Progenitor cell of endocrine pancreas (in vitro differentiated cells): ENCODE measurements at places on chromosomes 7 and 10. TPM values are rescaled to one million over a fixed set of nuclear protein-coding genes. Genes with fewer than 3 reads are reported as not detected.

DNA sequence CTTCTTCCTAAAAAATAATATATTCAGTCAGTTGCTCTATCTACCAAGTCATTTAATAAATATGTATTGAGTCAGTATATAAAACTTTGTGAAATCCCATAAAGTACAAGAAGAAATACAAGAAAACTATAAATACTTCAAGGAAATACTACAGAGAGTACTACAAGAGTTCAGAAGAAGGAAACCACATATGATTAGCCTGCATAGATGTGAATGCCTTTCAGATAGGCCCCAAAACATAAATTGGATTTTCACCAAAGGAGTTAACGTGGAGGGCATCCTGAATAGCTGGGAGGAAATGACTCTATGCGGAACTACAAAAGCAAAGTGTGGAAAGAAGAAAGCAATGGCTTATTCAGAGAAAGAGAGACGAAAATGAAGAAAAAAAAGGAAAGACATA, 120.1 kb downstream of the LRRN3 start:
- DNase-seq, result no peak

DNA sequence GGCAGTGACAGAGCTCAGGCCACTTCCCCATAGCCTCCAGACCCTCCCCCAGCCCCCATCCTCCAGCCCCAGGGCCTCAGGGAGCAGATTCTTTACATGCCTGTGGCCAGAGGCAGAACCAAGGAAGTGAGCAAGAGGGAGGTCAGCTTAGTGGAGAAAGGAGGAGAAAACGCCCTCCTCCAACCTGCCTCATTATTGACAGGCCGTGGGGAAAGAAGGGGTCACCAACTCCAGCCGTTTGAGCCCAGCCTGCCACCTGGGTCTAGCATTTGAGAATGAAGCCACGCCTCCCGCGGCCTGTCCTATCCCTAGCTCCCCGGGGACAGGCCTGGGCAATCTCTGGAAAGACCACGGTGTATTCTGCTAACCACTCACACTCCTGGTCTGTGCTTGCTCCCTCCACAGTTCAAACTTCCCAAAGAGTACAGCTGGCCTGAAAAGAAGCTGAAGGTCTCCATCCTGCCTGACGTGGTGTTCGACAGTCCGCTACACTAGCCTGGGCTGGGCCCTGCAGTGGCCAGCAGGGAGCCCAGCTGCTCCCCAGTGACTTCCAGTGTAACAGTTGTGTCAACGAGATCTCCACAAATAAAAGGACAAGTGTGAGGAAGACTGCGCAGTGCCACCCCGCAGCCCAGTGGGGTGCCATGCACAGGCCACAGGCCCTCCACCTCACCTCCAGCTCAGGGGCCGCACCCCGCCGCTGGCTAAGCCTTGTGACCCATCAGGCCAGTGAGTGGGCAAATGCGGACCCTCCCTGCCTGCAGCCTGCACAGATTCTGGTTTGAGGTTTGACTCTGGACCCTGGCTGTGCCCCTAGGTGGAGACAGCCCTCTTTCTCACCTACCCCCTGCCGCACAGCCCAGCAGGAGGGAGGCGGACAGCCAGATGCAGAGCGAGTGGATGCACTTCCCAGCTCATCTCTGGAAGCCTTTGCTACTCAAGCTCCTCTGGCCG, 14.3 kb upstream of the TRIM8 start:
- DNase-seq, result no peak

- no peak for DNase-seq
These were observed 229.7 kb upstream of the PFKP start for GRCh38 chr10:2837674-2838073.

DNA sequence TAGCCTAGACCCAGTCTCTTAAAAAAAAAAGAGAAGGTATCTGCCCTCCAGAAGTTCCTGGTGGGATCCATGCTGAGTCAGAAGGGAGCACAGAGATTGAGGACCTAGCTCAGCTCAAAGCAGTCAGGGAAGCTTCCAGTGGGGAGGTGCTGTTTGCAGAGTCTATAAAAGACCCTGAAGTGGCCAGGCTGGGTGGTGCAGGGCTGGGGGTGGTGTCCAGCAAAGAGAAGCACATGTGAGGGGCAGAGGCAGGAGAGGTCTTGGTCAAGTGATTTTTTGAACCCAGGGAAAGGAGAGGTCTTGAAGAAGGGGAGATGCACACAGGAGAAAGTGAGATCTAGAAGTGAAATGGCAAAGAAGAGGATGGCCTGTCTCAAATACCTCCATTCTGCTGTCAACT, 130.4 kb upstream of the PODXL start:
- DNase-seq, result no peak

DNA sequence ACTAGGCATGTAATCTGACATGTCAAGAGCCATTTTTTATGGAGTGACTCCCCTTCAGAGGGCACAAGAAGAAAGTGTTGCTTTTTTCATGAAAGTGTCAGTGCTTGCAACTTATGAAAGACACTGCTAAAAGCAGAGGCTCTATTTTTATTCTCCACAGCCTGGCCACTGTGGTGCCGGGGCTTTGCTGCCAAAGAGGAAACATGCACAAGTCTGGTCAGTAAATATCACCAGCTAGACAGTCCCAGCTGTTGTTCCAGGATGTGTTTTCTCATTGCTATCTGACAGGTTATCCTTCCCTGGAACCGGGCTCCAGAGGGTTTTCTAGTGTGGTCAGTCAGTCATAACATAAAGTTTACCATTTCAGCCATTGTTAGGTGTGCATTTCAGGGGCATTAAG, 180.7 kb upstream of the PITRM1 start:
- DNase-seq, result no peak

DNA sequence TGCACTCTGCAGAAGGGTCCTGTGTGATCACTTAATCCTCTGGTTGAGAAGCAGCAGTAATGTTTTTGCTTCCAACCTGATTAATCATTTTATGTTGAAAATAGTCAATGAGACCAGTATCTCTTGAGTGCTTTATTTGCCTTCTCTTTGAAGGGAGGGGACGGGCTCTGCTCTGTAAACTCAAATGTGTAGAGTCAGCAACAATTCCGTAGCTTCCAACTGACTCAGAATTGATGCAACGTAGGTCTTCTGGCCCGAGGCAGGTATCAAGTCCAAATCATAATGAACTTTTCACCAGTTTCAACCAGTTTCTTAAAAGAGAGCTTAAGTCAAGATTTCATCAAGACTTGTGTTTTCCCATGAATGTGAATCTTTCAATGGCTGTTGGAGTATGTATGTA, 26.3 kb downstream of the GUSB start:
- no peak for DNase-seq

DNA sequence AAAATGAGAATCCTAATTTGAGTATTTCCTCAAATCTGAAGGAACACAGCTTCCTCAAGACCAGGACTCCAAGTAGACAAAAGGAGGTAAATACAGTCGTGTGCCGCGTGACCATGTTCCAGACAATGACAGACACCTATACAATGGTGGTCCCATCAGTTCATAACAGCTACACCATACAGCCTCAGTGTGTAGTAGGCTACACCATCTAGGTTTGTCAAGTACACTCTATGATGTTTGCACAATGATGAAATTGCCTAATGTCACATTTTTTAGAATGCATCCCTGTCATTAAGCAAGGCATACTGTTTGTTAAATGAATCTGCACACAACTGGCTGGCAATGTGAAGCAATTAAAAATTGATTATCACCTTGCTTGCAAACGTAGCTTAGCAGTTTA, 107.9 kb downstream of the PROSER2 start:
- no peak for DNase-seq

GRCh38 chr10:24415455-24416125, 206.7 kb downstream of the KIAA1217 start:
- DNase-seq, result no peak

DNA sequence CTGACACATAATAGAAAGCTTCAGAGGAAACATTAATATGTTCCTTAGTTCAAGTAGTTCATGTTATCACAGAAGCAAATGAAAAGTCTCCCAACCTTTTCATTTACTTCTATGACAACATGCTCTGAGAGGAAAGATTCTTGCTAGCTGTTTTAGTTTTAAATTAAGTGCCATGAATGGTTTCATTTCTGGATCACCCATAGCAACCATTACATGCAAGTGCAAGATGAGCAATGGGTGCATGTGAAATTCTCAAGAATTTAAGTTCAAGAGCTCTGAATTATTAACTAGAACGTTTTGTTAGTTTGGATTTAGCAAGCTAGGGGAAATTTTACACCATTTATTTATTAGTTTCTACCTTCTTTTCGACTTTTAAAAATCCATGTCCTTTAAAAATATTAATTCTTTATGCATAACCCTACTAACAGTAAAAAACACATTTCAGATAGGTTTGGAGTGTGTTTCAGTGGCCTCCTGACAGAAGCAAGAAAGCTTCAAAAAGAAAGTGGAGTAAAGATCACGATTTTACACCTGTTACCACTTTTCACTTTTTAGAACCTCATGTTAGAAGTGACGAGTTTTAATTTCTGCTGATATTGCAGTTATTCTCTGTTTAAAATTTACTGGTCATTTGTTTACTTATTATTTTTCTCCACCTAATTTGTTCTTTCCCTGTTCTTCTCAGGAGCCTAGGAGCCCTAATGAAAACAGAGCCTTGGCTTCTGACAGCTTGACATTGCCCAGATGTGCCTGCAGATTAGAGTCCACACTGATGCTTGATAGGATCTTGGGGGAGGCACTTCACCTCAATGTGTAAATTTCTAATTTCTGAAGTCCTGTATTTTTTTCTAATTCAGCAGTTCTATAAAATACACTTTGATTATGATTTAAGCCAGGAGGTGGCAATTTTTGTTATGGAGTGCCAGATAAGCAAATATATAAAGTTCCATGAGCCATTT, 995.3 kb upstream of the PHF14 start:
- no peak for DNase-seq

GRCh38 chr10:3882855-3883254, 97.8 kb upstream of the KLF6 start:
- DNase-seq, result no peak

DNA sequence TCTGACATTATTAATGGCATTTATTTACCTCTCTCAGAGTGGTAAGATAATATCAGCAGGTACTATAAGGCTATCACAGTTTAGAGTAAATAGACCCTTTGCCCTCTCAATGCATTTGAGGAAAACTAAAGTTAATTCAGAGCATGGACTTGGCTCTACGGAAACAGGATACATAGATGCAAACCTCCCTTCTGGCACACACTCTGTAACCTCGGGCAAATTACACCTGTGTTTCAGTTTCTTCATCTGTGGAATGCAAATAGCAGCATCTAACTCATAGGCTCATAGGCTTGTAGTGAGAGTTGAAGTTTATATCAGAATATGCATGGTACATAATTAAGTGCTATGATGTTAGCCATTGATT, 5.6 kb downstream of the RAPGEF5 start:
- no peak for DNase-seq

GRCh38 chr10:16717622-16718395, 99.4 kb downstream of the RSU1 start:
- no peak for DNase-seq

DNA sequence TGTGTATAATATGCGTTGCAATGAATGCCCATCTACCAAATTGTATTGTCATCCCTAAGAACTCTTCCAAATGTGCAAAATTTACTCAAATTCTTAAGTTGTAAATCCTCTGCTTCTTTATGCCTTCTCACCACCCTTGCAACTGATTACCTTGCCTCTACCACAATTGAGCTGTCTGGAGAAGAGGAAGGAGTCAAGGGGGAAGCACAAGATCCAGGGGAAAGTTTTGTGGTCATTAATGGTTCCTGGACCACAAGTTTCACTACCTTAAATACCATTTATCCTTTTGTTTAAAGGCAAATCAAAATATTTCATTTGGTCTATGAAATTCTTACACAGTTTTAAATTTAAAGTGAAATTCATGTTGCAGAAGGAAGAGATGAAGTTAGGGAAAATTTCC, 16.7 kb downstream of the CRPPA start:
- DNase-seq, result no peak

GRCh38 chr7:16652240-16652583, 6.2 kb downstream of the BZW2 start:
- DNase-seq, result no peak

GRCh38 chr10:122503012-122503411, 41.7 kb downstream of the HTRA1 start:
- no peak for DNase-seq

GRCh38 chr7:157021071-157021870, 10.8 kb upstream of the MNX1 start:
- no peak for DNase-seq

DNA sequence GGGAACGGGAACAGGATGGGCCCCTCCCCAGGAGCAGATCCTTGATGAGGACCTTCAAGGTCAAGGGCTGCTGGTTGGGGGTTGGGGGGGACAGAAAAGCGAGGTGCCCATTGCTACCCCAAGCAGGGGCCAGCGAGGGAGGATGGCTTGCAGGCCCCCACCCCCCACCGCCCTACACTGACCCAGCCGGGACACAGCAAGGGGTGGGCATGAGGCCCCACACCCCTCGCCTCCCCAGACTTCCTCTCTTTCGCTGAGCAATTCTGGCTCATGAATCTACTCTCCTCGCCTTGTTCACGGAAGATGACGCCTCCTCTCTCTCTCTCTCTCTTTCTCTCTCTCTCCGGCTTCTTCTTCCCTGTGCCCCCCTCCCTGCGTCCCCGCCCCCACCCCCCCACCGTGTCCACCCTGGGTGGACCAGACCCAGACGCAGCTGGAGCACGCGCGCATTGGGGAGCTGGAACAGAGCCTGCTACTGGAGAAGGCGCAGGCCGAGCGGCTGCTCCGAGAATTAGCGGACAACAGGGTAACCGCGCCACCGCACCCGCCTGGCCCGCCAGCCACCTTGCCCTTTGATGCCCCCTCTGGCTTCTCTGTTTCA, 81.1 kb upstream of the GTF2IRD1 start:
- DNase-seq, result no peak

- no peak for DNase-seq
These were observed 225.2 kb upstream of the SH2B2 start for GRCh38 chr7:102061354-102061945.

DNA sequence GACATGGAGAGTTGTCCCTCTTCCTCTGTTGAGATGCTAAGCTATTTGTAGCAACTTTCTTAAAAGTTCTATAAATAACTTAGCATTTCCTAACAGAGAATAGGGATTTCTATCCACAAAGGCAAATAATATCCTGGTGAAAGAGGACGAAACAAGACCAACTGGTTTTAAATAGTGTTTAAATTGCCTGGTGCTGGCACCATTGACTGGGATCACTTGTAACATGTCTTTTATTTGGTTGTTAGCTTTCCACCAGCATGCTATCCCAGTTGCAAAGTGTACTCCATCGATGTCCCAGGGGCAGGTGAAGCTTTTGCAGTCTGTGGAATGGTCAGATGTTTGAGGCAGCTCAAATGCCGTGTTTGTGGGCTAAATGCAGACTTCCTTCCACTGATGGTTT, 3.7 kb downstream of the SUFU start:
- DNase-seq, result no peak

Gene ZNF117
- total RNA-seq, result 53.7 and 63.3 TPM in 2 replicates

Gene CH25H
- not detected in 2 replicates for total RNA-seq

Gene SYT15
- 1.8 and 2.8 TPM in 2 replicates for total RNA-seq

Gene PARD3
- total RNA-seq, result 78.7 and 85.3 TPM in 2 replicates

Gene CALML3
- total RNA-seq, result not detected in 2 replicates

Gene SPDYE2
- not detected in 2 replicates for total RNA-seq

Gene ZPBP
- total RNA-seq, result not detected in 2 replicates

Gene CYP3A4
- total RNA-seq, result not detected in 2 replicates

Gene BRAF
- 60.5 and 64.9 TPM in 2 replicates for total RNA-seq

Gene ANKRD16
- total RNA-seq, result 16.8 and 18.0 TPM in 2 replicates

Gene PIK3AP1
- 40.0 TPM in 2 replicates for total RNA-seq

Gene THAP5
- total RNA-seq, result 19.4 and 21.4 TPM in 2 replicates

Gene NEUROG3
- 7.2 and 7.3 TPM in 2 replicates for total RNA-seq

Gene ARHGAP21
- total RNA-seq, result 88.0 and 98.2 TPM in 2 replicates

Gene NEUROD6
- total RNA-seq, result not detected in 2 replicates
